CD4-positive, alpha-beta T cell treated with Interleukin-15 for 4 hours (primary cell): ENCODE measurements at places on chromosomes 6 and 20.

GRCh38 chr6:158439255-158439654, 120.6 kb upstream of the TMEM181 start:
- DNase-seq, result no peak

DNA sequence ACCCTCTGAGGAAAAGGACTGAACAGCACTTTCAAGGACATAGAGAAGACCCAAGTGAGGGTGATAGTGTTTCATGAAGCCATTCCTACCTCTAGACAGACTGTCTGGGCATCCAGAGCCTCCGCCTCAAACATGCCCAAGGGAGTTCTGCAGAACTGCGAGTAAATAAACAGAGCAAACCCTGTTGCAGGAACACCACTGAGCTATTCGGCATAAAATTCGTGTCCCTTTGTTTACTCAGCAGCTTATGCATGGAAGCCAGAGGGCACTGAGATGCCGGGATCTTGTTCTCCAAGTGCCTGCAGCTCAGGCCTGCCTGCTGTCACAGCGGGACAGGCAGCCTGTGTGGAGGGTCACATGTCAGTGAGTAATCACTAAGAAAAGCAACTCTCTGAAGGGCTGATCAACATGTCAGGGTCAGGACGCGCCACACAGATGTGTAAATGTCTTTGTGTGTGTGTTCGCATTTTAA, 164.9 kb upstream of the HEY2 start:
- no peak for DNase-seq

- no peak for DNase-seq
These were observed 29.4 kb upstream of the RPS6KA2 start for GRCh38 chr6:166656230-166657151.

GRCh38 chr6:169501128-169501527, 200.7 kb downstream of the WDR27 start:
- no peak for DNase-seq

- DNase-seq, result no peak
These were observed 27.9 kb downstream of the BLTP3A start for GRCh38 chr6:34819571-34820480.

DNA sequence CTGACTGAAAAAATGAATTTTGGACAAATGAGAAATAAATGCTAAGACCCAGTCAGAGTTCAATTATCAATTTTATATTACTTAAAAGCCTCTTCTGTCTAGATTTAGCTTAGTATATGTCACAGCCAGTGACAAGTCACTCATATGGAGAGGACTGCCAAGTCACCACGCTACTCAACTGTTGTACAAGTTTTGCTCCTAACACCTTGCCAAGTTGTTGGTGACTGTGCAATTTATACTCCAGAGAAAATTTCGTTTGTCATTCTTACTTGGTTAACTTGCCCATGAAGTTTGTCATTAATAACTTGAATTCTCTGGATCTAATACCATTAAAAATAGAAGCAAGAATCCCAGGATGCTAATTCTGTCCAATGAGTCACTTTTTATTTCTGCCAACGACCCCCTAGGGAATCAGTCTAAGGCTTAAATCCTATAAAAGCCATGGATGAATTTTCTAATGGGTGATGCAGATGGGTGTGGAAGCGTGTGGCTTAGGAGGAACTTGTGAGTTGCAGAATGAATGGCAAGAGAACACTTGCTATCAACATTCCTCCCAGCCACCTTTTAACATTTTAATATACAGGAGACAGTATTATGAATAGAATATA, 30.4 kb upstream of the FBXO30 start:
- DNase-seq, result no peak

DNA sequence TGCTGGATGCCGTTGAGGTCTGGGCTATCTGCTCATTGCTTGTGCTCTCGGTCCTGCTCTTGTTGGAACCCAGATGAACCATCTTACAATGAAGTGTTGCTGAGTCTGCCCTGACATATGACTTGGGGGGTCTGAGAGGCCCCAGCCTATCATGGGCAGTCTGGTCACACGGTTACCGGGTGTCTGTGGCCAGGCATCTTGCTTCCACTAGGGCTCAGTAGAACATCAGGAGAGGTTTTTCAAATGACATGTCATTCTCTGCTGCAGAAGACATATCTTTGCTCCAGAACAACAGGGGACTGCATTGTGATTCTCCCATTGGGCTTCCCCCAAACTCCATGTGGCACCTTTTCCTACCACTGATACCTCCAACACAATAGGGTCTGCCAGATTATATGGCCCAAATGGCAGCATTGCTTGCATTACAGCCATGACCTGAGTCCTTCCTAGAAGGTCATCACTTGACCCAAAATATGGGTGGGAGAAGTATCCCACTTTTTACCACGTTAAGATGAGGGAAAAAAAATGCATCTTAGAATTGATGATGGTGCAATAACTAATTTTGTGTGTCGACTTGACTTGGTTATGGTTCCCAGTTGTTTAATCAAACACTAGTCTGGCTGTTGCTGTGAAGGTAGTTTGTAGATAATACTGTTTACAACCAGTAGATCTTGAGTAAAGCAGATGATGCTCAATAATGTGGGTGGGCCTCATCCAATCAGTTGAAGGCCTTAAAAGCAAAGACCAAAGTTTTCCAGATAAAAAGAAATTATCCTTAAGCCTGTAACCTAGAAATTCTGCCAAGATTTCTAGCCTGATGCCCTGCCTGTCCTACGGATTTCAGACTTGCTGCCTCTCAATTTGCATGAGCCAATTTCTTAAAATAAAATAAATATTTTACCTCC, 241.0 kb downstream of the QKI start:
- DNase-seq, result no peak

DNA sequence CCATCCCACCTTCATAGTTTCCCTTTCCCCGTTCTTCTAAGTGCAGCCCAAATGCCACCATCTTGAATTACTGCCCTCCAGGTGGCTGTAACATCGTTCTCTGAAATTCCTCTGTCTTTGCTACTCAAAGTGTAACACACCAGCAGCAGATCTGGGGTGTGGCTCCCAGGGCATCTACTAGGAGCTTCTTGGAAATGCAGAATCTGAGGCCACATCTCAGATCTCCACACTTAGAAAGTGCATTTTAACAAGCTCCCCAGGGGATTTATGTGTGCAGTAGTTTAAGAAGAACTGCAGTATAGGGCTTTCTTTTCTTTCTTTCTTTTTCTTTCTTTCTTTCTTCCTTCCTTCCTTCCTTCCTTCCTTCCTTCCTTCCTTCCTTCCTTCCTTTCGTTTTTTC, 1.7 kb upstream of the MLIP start:
- no peak for DNase-seq

- no peak for DNase-seq
These were observed 1.7 kb upstream of the VSTM2L start for GRCh38 chr20:37901240-37901639.

GRCh38 chr20:16576219-16576618, 3.0 kb upstream of the KIF16B start:
- no peak for DNase-seq

- no peak for DNase-seq
These were observed 12.0 kb downstream of the LRP11 start for GRCh38 chr6:149852180-149852579.

- DNase-seq, result no peak
These were observed 4.2 kb downstream of the SYNDIG1 start for GRCh38 chr20:24473435-24474223.

DNA sequence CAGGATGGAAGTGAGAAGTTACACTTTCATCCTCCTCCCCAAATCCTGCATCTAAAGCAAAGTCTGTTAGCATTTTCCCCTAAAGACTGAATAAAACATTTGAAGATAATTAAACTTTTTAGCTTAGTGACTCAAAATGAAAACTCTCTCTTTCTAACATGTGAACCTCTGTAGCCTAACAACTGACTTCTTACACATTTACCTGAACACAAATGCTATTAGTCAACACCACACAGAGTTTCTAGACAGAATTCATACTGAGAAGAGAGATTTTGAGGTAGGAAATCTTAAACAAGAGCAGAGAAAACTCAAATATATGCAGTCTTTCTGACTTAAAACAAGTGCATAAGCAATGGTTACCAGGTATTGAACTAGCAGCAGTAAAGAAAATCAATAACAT, 149.9 kb upstream of the SMLR1 start:
- DNase-seq, result no peak

GRCh38 chr6:151992091-151992490, 184.6 kb downstream of the ESR1 start:
- no peak for DNase-seq

DNA sequence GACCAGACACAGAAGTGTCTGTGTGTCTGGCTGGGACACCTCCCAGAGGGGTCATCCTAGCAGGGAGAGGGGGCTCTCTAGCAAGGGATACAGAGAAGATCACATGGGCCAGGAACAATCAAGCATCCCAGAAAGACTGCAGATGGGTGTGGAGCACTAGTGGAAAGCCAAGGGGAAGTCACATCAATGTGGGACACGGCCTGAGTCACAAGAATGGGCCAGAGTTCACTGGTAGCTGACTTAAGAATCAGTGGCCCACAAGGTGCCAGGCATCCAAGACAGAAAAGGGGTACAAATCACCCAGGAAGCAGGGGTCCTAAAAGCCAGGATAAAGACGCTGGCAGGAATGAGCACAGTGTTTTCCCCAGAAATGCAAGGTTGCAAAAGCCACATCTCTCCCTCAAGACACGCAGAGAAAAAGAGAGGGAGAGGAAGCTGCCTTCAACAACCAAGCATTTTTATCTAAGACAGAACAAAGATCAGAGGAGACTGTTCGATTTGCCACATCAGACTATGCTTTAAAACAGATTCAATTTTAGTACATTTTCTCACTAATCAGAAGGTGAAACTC, 113.6 kb upstream of the DST start:
- DNase-seq, result no peak

DNA sequence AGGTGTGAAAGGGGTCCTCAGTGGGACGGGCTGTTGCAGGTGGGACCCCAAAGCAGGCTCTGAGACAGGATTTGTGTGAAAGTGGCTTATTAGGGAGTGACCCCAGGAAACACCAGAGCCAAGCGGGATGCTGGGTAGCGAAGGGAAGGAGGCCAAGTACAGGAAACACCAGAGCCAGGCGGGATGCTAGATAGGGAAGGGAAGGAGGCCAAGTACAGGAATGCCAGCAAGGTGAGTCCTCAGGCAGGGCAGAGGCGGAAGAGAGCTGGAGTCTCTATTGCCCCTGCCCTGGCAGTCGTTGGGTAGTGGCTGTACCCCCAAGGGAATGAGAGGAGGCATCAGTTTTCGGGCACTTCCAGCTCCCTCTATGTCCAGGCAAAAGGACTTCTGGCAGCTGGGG, 30.5 kb upstream of the TGM2 start:
- DNase-seq, result no peak

DNA sequence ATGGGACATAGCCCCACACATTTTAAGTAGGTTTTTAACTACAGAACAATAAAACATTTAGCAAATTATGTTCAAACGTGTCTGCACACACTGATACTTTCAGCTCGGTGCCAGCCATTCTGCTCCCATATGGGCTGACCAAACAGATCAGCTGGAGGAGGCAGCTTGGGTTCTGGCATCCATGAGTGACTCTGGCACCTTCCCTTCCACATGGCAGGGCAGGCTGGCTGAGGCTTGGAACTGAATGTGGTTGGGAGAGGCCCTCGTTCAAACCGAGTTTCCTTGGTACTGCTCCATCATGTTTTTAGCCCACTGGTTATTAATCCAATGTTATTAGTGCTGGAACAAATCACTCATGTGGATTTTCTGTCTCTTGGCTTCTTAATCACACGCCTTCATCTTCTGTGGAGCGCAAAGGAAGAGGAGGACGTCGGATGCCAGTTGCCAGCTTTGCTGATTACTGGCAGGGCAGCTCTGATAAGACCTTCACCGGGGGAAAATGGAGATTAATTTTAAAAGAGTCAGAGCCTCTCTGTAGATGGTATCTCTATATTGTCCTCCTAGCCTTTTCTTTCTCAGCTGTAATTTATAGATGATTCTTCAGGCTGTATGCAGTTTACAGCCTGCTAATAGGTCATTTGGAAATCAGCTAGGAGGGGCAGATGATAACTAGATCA, 93.1 kb upstream of the TIAM2 start:
- no peak for DNase-seq

DNA sequence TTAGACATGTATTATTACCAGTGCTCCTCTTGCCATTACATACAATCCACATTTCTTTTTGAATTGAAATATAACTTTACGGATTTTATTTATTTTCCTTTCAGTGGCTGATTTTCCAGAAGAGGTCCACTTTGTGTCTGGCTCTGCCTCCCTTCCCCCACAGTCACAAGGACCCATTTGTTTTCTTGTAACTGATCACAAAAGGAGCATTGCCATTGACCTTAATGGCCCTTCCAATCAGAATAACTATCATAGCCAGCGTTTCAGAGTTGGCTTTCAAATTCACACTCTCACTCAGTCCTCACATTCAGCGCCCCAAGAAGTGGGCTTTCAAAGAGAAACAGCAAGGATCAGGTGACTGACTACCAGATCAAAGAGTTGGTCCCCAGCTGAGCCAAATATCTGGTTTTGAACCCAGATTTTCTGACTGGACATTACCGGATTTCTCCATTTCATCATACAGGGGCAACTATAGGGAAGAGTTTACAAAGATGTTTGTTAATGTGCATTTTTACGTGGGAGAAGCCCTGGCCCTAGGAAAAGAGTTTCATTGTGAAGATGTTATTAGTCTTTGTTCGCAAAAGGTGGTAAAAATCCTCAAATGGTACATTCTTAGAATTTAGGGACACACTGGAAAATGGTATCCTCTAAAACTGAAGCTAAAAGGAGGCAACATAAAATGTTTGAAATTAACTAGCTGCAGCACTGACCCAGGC, 2.0 kb upstream of the SLC22A23 start:
- DNase-seq, result no peak

DNA sequence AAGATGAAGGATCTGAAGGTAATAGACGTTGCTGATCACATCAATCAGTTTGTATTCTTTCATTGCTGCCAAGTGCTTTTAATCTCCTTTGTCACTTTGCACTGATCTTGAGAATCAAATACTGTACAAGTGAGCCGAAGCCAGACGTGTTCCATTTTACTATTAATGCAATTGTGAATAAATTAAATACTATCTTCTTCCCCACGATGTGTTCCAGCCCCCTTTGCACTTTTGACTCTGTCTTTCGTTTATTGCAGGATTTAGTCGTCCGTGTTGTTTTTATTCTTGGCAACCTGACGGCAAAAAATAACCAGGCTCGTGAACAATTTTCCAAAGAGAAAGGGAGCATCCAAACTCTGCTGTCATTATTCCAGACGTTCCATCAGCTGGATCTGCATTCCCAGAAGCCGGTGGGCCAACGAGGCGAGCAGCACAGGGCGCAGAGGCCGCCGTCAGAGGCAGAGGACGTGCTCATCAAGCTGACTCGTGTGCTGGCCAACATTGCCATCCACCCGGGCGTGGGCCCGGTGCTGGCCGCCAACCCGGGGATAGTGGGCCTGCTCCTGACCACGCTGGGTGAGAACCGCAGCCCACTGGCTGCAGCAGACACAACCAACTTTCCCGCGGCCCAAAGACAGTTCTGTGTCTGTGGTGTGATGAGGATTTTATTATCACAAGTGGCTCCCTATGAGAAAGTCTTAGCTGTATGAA, 104.7 kb downstream of the ARMC2 start:
- no peak for DNase-seq

DNA sequence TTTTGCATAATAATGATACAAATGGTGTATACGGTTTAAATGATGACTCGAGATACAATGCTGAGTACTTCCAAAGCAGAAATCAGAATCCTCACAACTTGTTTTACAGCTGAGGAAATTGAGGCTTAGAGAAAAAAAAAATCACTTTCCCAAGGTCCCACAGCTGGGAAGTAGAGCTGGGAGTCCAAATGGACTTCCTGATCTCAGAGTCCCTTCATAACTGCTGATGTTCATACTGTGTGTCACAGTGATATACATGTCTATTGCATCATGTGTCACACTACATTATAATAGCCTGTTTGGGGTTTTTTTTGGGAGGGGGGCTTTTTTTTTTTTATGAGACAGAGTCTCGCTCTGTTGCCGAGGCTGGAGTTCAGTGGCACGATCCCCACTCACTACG, 8.5 kb downstream of the HM13 start:
- no peak for DNase-seq

- no peak for DNase-seq
These were observed 75.7 kb downstream of the TCP11 start for GRCh38 chr6:35065441-35065800.
